Daoy (cell line): ENCODE measurements at places on chromosomes 3 and 15. TPM values are rescaled to one million over a fixed set of nuclear protein-coding genes. Genes with fewer than 3 reads are reported as not detected.
A peak's percentile ranks its signal among the peaks of the same experiment; 100 is the strongest.

DNA sequence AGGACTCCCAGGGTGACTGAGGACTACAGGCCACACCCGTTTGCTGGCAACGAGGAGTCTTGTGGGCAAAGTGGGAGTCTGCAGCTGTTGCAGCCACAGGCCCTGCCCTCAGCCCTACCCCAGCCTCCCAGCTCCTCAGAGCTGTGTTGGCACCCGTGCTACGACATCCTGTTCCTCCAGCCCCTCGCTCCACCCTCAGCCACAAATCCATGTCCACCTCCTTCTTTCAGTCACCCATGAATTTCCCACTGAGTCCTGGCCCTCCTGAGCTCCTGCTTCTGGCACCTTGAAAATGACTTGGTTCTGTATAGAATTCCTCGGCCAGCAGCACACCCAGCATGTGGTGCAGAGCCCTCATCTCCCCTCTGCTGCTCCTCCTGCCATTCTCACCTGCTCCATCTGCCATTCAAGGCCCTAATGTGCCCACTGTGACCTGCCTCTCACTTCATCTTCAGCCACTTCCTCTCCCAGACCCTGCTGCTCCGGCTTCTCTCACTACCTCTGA, 20.9 kb upstream of the VILL start:
- no peak for DNase-seq

The PARP6 gene
- total RNA-seq = 14.3 and 20.6 TPM in 2 replicates

The ITIH1 gene
- total RNA-seq = not detected in 2 replicates

GRCh38 chr3:33063651-33064051, 33.3 kb downstream of the GLB1 start:
- no peak for DNase-seq

DNA sequence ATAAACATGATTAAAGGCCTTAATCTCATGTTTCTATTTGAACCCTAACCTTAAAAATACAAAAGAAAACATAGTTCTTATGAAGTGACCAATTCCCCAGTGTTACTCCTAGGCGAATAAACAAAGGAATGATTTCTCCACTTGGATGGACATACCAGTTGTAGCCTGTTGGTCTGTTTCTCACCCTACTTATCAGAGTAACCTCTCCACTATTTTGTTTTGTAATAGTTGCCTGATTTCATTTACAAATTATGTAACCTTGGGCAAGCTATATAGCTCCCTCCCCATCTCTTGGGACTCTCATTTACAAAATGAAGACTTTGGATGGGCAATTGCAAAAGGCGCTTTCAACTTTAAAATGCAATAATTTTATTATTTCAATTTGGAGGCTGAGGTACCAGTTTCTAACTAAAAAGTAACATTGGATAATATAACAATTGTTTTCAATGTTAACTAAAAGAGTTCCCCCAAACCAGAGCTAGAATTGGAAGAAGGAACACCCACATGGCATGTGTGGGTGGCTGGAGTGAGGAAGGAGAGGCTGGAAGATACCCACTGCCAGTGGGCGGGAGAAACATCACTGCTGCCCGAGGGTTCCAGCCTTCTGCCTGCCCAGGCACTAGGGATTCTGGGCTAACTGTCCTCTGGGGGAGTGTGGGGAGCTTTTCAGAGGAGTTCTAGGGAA, 74.2 kb downstream of the RFTN1 start:
- no peak for DNase-seq

GRCh38 chr3:43892061-43892460, 201.3 kb downstream of the ABHD5 start:
- DNase-seq = no peak

DNA sequence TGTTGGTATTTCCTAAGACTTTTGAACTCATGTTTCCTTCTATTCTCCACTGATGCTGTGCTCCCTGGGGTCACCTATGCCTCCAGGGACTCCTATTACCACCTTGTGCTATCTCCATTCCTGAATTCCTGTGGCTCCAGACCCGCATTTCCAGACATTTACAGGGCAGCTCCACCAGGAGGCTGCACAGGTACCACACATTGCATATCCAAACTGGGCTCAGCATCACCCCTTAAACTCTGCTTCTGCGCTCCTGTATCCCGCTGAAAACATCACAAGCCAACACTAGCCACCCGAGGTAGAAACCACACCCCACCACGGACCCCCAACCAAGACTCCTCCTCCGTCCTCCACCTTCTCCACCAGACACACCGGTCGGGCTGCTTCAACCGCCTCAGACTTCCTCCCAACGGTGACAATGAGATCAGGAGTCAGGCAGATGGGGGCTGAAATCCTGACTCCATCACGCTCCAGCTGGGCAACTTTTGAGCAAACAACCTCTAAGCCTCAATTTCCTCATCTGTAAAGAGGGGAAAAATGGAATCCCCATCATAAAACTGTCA, 10.4 kb downstream of the TNK2 start:
- no peak for DNase-seq

- no peak for DNase-seq
Observed at GRCh38 chr15:88341006-88341405, 84.5 kb upstream of the NTRK3 start.

The MKRN2OS gene
- not detected in 2 replicates for total RNA-seq

GRCh38 chr3:71288269-71288930, 295.1 kb downstream of the FOXP1 start:
- no peak for DNase-seq

GRCh38 chr3:129597087-129597999, 9.1 kb downstream of the PLXND1 start:
- DNase-seq = peak; percentile 73

- DNase-seq = no peak
Observed at GRCh38 chr3:72171946-72172345, 387.0 kb upstream of the PROK2 start.

The CA12 gene
- total RNA-seq = 5.0 and 5.2 TPM in 2 replicates

GRCh38 chr3:146421819-146422759, 47.3 kb downstream of the PLSCR2 start:
- DNase-seq = peak; percentile 28

DNA sequence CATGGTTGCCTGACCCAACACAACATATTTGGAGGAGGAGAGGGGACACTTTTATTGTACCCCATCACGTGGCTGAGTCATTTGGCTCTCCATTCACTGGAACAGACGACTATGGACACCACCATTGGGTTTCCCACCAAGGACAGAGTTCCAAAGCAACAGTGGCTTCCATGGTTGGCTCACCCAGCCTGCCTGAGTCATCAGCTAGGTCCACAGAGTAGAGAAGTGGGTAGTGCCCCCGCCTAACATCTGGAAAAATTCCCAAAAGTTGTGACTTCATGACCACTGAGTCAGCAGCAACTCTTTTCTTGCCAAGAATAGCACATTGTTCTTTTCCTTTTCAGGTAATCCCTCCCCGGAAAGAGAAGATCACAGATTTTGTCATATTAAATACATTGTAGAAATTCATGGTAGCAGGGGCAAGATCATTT, 3.0 kb upstream of the PPP1R2 start:
- DNase-seq = peak; percentile 95

DNA sequence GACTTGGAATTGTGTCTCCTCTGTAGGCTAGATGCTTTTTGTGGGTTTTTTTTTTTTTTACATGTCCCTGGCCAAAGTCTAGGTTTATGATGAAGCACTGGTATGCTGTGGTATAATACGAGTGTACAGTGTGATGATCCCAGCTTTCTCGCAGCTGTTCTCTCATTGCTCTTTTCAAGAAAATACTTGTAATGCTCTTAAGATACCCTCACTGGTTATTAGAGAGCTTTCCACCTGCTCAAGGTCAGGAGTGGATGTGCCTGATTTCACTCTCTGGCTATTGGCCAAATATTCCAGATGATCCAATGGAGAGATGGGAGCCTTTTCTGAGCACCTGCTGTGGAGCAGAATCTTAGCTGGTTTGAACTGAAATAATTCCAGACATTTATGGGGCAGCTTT, 215.1 kb downstream of the MYRIP start:
- DNase-seq = no peak

DNA sequence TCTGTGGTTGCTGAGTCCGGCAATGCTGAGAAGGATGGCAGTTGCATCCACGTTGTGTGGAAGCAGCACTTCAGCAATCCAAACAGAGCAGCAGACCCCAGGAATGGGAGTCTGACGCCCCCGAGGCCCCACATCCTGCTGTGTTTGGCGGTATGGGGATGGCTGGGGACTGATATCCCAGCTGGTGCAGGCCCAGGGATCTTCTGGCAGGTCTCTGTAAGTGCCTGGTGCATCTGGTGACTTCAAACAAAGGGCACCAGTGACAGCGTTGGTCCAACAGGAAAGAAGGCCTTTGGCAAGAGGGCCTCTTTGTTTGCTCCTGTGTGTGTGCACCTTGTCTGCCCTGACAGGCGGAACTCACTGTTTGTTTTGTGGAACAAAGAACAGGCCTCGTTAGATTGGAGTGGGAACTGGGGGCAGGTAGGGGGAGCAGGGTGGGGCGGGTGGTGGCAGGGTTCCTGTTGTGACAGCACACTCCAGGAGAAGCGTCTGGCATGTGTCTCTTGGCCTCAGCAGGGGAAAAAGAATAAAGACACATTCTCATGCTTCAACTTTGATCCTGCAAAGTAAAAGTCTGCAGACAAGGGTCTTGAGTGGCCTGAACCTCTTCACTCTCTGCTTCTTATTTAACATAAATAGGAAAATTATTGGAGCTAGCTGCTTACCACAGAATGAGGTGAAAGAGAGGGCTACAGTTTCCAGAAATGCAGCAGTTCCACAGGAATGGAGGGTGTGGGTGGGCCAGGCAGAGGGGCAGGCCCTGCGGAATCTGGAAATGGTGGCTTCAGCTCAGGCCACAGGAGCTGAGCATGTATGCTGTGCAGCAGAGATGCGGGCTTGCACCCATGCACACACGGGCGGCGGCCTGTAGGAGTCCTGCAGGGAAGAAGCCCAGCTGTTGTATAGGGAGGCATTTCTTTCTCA, 94.5 kb upstream of the MYZAP start:
- no peak for DNase-seq

The FBXL2 gene
- 2.6 and 3.7 TPM in 2 replicates for total RNA-seq

- no peak for DNase-seq
Observed at GRCh38 chr3:31575448-31575847, 42.7 kb downstream of the STT3B start.

The HACD2 gene
- total RNA-seq = 23.1 and 26.7 TPM in 2 replicates

DNA sequence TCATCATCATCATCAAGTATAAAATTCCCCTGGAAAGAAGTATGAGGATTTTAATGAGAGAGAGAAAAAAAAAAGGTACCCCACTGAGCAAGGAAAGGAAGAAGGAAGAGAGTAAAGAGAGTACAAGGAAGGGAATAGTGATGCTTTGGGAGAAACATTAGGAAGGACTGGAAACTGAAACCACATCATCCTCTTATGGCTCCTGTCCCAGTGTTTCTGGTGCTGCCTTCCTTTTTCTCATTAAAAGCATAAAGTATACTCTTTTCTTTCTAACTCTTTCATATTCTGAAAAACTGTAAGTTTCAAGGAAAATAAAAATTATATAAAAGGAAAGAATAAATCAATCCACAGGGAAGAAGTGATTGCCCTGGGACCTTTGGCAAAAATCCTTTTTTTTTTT, 616.4 kb upstream of the CBLB start:
- DNase-seq = no peak

- peak; percentile 43 for DNase-seq
Observed at GRCh38 chr3:126245811-126246727, 65.7 kb upstream of the ALDH1L1 start.

DNA sequence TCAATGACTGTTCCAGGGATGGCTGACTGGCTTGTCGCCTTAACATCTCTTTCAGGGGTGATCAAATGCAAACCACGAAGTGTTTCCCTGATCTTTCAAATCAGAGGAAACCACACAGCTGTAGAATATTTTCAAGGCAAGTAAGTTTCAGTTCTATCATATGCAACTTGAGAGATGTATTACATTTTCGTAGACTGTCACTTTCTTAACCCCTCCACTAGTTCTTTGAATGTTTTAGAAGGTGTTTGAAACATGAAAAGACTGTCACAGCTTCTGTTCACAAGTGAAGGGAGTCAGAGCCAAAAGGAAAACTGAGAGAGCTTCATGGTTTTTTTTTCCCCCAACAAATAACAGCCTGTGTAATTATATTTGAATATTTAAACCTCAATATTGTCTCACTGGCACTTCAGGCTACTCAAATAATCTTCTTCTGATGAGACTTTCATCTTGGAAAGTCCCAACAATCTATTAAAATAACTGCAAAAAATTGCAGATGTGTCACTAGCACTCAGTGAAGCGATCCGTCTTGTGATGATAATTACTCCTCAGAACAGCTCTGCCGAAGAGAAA, 25.9 kb upstream of the CAPN7 start:
- no peak for DNase-seq

- DNase-seq = no peak
Observed at GRCh38 chr3:55537563-55537962, 50.5 kb upstream of the WNT5A start.

DNA sequence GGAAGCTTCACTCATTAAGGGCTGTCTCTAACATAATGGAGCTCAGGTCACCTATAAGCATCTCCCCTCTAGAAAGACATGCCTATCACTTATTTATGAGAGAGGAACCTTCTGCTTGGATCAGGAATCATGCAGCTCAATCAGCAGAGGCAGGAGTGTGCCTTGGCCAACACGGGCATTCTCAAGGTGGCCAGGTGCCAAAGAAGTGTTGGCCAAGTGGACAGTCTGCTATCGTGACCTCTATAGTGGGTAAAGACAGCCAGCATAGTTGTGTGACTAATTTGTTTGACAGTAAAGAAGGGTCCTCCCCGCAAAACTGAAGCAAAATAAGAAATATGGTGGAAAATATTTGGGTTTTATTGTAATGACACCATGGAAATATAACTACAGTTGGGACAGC, 14.7 kb upstream of the AGTR1 start:
- no peak for DNase-seq

DNA sequence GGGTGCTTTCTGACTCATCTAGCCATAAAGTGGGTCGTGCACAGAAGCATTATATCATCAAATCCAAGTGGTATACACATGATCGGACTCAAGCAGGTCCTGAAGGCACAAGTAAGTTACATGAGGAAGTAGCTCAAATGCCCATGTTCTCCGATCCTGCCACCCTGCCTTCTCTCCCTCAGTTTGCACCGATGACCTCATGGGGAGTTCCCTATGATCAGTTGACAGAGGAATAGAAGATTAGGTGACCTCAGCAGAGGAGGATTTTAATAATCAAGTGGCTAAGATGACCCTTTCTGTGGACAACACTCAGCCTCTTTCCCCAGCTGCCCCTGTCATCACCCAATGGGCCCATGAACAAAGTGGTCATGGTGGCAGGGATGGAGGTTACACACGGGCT, 149.5 kb downstream of the TBC1D5 start:
- DNase-seq = no peak

The ST3GAL6 gene
- 1.2 and 3.4 TPM in 2 replicates for total RNA-seq
